ENCODE measurements at places on chromosomes 13 and 19.

DNA sequence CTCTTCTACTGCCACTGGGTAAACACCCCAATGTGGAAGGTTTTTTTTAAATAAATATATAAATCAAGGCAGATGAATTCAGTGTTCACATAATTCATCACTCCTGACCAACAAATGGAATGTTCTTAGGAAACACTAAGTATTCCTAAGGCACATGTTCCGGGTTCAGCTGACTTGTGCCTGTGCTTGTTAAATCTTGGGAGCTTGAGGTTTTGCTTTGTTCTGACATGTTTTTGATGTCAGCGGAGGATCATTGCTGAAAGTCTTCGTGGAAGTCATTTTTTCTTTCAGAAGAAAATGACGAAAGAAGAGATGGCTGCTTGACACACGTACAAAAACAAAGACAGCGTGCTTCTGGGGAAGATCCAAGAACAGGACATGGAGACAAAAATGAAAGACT is 185.8 kb downstream of the MZT1 start:
- no peak for DNase-seq

DNA sequence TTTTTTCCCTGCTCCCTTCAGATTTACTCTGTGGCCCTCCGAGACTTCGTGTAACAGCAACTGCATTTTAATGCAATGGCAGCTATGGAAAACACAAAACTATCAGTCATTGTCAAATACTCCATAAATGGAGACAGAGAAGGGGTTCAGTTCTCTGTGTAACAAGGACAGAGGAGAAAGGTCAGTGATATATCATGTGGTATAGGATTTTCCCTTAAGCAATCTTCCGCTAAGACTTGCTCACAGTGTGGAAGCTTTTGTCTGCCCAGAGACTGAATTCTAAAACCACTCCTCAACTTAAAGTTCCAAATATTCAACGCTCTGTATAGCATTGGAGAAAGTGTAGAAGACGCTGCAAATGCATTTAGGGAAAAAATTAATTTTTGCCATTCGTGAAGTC is 111.3 kb upstream of the EDNRB start:
- no peak for DNase-seq

GRCh38 chr13:65656740-65657329 is 1573.3 kb downstream of the PCDH9 start:
- DNase-seq, result no peak

DNA sequence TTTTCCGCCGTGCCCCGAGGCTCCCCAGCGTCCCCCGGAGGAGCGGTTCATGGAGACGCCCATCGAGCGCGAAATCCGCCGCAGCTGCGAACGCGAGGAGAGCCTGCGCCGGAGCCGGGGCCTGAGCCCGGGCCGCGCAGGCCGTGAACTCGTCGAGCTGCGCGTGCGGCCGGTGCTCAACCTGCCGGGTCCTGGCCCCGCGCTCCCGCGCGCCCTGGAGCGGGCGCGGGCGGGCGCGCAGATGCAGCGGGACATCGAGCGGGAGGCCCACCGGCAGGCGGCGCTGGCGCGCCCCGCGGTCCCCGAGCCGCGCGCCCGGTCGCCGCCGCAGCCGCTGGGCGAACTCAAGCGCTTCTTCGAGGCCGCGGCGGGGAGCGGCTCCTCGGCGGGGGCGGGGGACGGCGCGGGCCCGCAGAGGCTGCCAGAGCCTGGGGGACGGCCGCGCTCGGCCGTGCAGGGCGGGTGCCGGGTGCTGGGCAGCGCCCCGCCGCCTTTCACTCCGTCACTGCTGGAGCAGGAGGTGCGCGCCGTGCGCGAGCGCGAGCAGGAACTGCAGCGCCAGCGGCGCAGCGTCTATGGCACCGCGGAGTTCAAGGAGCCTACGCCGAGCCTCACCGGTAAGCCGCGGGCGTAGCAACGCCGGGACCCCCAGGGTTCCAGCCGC is 807 bp downstream of the MISP3 start:
- peak; percentile 65 for DNase-seq

- DNase-seq, result no peak
These were observed 14.8 kb upstream of the ATP8B3 start for GRCh38 chr19:1826557-1827521.

- no peak for DNase-seq
These were observed 38.1 kb upstream of the ZNF766 start for GRCh38 chr19:52231154-52231910.

GRCh38 chr13:20799726-20800416 is 26.1 kb upstream of the EEF1AKMT1 start:
- no peak for DNase-seq

DNA sequence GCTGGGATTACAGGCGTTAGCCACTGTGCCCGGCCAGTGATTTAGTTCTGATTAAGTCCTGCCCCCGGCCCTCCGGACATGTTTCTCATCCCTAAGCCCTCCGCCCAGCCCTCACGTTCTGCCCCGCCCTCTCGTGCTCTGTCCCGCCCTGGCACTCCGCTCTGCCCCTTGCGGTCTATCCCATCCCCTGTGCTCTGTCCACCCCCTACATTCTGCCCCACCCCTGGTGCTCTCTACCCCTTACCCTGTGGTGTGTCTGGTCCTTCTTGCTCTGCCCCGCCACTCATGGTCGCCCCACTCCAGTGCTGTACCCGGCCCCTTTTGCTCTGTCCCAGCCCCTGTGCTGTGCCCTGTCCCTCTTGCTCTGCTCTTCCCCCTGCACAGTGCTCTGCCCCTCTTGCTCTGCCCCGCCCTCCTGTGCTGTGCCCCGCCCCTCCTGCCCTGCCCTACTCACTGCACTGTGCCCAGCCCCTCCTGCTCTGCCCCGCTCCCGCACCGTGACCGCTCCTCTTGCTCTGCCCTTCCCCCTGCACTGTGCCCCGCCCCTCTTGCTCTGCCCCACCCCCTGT is 3.0 kb downstream of the GTPBP3 start:
- DNase-seq, result no peak

DNA sequence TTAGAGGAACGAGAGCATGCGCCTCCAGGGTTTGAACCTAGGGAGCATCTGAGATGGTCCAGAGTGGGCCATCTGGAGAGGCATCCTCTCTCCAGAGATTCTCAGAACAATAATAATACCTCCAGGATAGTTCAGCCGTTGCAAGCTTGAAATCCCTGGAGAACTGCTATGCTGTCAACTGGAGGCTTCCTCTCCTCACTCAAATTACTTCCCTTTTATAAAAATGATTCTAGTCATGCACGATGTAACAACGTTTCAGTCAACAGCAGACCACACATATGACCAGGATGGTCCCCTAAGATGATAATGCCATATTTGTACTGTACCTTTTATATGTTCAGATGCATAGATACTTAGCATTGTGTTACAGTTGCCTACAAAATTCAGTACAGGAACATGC is 108.7 kb downstream of the SHISA2 start:
- DNase-seq, result no peak

GRCh38 chr13:84130495-84131114 is 248.3 kb upstream of the SLITRK1 start:
- DNase-seq, result peak; percentile 29

DNA sequence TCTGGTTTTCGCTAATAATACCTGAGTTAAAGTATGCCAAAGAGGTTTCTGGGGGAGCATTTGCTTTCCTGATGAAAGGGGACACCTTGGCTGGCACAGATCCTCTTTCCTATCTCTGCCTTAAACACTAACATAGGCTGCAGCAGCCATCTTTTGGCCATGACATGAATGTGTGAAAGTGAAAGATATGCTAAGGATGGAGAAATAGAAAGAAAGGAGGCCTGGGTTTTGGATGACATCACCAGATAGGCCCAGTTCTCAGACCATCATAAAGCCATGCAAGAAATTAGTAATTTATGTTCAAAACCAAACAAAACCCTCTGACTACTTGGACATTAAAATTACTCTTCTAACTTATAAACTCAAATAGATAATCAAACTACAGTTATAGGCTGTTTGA is 279.7 kb downstream of the COG6 start:
- no peak for DNase-seq

DNA sequence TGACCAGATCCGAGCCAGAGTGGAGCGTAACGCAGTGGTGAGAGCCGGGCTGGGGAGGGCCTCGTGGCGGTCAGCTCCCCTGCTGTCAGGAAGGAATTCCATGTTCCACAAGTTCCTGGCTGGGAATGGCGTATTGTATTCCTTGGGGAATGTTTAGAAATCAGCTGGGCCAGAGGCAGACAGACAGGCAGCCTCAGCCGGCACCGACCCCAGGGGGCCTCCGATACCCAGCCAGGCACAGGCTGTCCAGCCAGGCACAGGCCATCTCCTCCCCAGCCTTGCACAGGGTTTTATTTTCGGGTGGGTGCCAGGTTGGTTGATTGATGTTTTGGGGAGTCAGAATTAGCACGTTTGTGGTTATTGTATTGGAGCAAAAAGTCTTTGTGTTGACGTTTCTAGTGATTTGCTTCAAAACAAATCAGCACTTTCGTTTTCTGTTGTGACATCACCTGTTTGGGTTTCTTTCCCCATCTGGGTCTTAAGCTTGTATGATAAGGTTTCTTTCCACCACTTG is 126.6 kb upstream of the MCF2L start:
- DNase-seq, result no peak

GRCh38 chr19:1243768-1244692 is 2.5 kb downstream of the ATP5F1D start:
- DNase-seq, result peak; percentile 71

DNA sequence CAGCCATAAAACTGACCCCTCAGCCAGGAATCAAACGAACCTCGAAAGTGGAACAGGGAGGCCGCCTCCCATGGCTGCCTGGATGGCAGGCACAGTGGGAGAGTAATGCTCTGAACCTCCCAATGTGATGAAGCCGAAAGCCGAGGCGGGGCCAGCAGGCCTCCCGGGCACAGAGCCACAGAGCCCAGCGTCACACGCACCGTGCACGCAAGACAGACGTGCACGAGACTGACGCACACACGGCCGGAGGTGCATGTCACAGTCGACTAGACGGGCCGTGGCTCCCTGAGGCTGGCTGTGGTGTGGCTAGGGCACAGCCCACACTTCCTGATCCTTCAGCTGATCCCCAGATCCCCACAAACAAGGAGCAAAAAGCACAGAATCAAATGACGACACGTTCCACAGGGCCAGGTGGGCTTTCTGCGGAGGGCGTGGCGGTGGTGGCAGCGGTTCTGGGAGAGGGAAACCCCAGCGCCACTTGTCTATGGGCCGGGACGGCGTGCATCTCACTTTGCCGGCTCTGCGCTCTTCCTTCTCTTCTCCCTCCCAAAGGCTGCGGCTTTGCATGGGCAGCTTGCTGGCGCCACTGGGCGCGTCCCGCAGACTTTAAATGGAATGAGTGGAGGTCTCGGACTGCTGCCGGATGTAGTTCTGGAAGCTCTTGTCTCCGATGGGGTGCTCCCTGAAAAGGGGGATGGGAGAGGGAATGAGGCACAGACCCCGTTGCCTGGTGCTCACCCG is 5.0 kb upstream of the C13orf46 start:
- DNase-seq, result no peak

GRCh38 chr19:39802958-39803357 is 24.3 kb downstream of the LEUTX start:
- DNase-seq, result no peak

- no peak for DNase-seq
These were observed 350.5 kb downstream of the DACH1 start for GRCh38 chr13:71516521-71516920.

- DNase-seq, result peak; percentile 17
These were observed 1.3 kb upstream of the CCNE1 start for GRCh38 chr19:29810504-29810871.

DNA sequence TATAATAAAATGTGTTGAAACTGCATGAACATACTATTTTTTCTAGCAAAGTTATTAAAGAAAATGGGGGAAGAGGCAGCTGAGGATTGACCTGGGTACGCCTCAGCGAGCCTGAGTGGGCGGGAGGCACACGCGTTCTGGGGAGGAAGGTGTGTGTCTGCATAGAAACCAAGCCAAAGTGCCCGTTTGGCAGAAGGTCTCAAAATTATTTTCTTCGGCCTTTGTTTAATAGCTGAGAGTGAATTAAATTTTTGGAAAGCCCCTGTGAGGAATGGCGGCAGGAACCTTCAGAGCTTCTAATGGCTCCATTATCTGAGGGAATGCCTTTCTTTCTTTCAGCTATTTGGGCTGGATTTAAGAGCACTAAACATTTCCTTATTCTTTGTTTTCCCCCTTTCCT is 5.2 kb downstream of the ZIC2 start:
- DNase-seq, result no peak

- peak; percentile 52 for DNase-seq
These were observed 22.0 kb downstream of the ZNF235 start for GRCh38 chr19:44282846-44283245.

GRCh38 chr19:17467471-17468301 is 2.6 kb upstream of the SLC27A1 start:
- DNase-seq, result no peak

GRCh38 chr13:43981091-43981490 is 101.4 kb downstream of the LACC1 start:
- peak; percentile 11 for DNase-seq

DNA sequence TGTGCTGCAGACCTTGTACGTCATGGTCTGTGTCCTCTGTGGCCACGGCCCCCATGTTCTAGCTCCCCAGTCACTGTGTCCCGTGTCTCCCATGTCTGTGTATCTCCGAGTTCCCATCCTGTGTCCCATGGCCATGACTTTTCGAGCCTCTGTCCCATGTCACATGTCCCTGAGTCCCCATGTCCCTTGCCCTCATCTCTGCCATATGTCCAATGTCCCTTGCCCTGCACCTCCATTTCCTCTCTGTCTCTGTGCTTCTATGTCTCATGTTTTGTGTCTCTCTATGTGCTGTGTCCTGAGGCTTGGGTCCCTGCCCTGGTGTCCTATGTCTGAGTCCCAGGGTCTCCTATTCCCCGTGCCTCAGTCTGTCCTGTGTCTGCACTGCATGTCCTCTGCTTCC is 2.0 kb downstream of the ATP4A start:
- DNase-seq, result no peak

DNA sequence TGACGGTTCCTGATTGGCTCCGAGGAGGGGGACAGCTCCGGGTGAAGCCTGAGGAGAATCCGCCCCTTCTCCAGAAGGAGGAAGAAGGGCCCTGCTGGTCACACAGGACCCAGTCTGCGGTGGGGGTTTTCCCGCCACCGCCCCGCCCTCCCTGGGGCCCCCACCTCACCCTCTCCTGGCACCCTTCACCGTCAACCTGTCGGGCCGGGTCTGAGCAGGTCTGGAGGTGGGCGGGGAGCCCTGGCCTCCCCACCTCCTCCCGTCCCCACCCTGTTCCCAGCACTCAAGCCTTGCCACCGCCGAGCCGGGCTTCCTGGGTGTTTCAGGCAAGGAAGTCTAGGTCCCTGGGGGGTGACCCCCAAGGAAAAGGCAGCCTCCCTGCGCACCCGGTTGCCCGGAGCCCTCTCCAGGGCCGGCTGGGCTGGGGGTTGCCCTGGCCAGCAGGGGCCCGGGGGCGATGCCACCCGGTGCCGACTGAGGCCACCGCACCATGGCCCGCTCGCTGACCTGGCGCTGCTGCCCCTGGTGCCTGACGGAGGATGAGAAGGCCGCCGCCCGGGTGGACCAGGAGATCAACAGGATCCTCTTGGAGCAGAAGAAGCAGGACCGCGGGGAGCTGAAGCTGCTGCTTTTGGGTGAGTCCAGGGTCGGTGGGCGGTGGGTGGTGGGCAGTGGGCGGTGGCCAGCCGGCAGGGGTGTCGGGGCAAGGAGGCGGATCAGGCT is at the start of gene GNA15:
Gene GNA15, plus strand, starts transcription at position 73 of the 723 bp plus-strand sequence. Its CDS starts 418 bp downstream, at position 491.
- no peak for DNase-seq

- no peak for DNase-seq
These were observed 304.0 kb downstream of the SPRY2 start for GRCh38 chr13:80036845-80037504.
